ENCODE measurements at places on chromosomes 12 and 14.
A peak's percentile ranks its signal among the peaks of the same experiment; 100 is the strongest.

- peak; percentile 21 for DNase-seq
Observed at GRCh38 chr12:108468196-108468968, 46.7 kb upstream of the FICD start.

- DNase-seq = no peak
Observed at GRCh38 chr12:57165741-57166140, 18.3 kb upstream of the LRP1-AS start.

DNA sequence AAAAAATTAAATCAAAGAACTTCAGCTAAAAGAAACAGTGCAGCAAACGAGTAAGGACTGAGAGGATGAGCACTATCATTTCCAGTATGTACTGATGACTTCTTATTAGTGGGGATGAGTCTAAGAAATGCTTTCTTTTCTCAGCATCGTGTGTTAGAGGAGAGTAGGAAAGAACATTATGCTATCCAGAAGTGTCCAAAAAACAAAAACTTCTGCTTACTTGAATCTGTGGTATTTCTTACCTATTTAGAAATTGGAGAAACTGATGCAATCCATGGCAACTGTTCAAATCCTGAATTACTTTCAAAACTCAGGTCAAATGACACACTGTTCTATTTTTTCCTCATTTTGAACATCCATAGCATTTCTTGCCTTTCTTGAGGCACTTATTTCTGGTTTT, 23.7 kb downstream of the ABCD2 start:
- DNase-seq = no peak

- no peak for DNase-seq
Observed at GRCh38 chr14:45060551-45060950, 23.4 kb upstream of the PRPF39 start.

GRCh38 chr12:118456741-118457140, 80.4 kb downstream of the SUDS3 start:
- DNase-seq = no peak

- DNase-seq = no peak
Observed at GRCh38 chr12:67077617-67078016, 191.5 kb upstream of the CAND1 start.

DNA sequence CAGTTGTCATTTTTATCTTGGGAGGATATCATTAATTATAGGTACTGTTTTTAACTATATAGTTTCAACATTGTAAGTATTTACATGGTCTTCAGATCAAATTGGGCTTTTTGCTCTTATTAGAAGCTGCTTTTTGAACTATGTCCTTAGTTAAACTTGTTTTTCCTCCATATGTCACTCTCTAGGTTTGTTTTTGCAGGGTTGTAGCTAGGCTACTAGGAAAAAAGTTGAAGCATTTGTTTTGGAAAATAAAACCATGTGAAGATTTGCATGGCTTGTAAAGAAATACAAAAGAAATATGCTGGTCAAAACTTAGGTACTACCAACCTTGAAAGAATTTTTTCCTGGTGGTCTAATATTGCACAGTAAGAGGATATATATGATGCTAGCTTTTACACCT, 3.4 kb downstream of the ARID2 start:
- no peak for DNase-seq

DNA sequence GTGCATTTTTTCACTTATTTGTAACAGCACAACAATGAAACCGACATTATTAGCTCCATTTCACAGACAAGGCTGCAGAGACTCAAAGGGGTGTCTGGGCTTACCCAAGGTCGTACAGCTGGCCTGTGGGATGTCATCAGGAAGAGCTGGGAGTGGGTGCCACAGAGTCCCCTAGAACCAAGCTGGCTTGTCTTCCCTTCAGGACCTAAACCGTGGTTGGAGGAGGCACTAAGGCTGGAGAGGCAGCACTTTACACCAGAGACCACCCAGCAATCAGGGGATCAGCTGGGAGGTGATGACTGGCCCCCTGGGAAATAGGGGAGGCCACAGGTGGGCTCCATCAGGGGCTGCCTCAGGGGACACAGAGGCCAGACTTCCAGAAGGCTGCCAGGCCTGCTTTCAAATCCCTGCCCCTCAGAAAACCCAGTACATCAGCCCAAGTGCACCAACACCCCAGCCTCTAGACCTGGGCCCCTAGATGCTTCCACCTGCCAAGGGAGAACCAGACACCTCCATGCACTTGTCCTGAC, 28.3 kb downstream of the DIO3 start:
- DNase-seq = no peak

DNA sequence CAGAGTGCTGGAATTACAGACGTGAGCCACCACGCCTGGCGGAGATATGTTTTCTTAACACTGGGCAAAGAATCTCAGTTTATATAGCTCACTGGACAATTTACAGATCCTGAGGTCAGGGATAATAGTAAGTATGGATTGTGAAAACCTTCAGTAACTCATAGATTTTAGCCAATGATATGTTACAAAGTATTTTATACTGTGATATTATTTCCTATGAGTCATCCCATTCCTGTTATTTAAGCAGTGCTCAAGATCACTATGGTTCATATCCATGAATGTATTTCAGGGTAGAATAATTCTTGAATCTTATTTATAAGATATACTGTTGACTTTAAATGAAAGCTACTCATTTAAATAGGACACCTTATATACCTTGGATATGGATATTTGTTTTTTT, 107.2 kb downstream of the RAD51B start:
- DNase-seq = no peak

DNA sequence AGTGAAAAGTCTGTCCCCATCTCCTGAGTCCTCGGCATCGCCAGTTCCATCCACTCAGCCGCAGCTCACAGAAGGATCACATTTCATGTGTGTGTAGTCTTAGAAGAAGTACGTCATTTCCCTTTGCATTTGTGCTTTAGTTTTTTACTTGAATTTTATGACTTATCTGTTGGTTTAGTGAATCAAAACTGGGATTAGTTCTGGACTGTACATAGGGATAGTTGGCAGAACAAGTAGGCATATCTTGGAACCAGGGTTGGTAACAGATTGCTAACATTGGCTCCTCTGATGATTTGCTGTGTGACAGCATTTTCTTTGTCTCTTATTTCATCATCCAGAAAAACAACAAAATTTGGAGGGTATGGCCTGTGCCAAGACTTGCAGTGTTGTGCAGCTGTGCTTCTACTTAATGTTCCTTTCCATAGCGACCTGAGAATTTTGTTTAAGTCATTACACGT, 69.6 kb upstream of the AEBP2 start:
- DNase-seq = no peak

GRCh38 chr14:58739674-58740073, 101.9 kb downstream of the DACT1 start:
- DNase-seq = no peak

GRCh38 chr12:46574847-46575246, 202.3 kb upstream of the SLC38A2 start:
- no peak for DNase-seq

DNA sequence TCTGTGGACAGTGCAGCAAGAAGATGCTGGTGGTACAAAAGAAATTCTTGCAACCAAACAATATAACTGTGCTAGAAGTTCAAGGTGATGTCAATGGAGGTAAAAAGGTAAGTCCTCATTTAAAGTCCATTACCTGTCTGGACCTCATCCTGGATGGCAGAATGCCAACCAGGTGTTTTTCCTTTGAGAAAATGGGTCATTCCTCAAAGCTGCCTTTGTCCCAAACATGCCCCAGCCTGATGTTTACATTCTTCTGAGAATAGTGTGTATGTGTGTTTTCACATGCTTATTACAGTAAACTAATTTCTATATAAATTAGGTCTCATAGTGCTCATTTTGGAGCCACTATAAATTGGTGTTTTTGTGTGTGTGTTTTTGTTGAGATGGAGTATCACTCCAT, 24.9 kb downstream of the ACTR6 start:
- no peak for DNase-seq

DNA sequence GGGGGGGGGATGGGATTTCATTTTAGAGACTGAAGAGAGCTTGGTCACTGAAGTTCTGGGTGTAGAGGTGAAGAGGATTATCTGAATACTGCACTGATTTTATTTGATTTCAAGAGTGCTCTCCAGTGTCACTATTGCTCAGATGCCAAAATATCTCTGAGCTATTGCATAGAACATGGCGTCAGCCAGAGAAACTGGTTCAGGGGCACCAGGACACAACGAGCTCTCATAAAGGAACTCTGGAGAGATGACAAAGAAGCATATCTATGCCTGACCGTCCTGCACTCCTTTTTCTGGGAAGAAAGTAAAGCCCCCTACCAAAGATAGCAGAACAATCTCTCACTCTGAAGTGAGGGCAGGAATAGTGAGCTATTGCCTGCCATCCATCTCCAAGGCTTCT, 2.0 kb downstream of the SLC7A8 start:
- DNase-seq = no peak

DNA sequence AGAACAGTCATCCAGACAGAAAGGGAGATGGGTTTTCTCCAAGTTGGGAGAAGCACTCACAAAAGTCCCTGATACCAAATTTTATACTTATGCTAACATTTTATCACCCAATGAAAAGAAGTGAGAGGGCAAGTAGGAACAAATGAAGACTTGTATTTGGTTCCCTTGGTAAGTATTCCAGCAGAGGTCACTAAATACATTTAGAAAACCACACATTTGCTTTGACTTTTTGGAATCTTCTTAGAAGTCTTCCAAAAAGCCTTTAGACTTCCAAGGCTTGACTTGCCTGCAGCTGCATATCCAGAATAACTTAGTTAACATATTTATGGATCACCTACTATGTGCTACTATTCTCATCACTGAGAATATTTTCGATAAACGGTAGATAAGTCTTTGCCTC, 3.1 kb upstream of the GYS2 start:
- no peak for DNase-seq

DNA sequence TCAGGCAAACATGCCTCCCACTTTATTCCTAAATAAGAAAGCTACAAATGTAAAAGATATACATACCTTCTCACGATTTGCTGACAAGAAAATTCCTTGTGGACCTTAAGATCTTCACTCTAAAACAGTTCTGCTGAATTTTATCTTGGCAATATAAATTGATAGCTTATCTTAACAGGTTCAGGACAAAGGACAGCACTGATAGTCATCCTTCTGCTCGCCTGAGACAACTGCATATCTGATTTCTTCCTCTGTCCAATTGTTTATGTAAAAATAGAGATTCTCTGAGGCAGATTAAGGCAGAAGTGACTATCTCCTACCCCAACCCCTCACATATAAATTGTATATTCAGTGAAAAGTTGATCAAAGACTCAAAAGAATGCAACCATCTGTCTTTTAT, 44.9 kb downstream of the CAPZA3 start:
- DNase-seq = no peak

GRCh38 chr14:53751650-53752049, 205.0 kb downstream of the BMP4 start:
- DNase-seq = no peak

GRCh38 chr12:87363497-87364084, 665.6 kb downstream of the C12orf50 start:
- no peak for DNase-seq

- DNase-seq = peak; percentile 76
Observed at GRCh38 chr14:50061664-50062437, 54.5 kb downstream of the VCPKMT start.

- no peak for DNase-seq
Observed at GRCh38 chr14:61651355-61651754, 44.0 kb upstream of the HIF1A start.

GRCh38 chr12:31682136-31682962, 22.9 kb downstream of the ETFBKMT start:
- DNase-seq = peak; percentile 81

DNA sequence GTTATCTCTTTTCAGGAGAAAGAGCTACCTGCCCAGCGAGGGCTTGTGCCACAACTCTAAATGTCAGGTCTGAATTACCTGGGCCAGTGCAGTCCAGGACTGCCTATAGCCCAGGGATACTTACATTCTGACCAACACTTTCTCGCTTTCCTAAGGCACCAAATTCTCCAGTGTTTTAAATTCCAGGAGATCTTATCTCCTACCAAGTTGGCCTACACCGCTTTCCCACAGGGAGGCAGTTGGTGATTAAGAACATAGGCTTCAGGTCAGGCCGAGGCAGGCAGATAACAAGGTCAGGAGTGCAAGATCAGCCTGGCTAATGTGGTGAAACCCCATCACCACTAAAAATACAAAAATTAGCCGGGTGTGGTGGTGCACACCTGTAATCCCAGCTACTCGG, 41.1 kb downstream of the RPS29 start:
- DNase-seq = no peak

- no peak for DNase-seq
Observed at GRCh38 chr12:120200364-120200800, 529 bp downstream of the RPLP0 start.

DNA sequence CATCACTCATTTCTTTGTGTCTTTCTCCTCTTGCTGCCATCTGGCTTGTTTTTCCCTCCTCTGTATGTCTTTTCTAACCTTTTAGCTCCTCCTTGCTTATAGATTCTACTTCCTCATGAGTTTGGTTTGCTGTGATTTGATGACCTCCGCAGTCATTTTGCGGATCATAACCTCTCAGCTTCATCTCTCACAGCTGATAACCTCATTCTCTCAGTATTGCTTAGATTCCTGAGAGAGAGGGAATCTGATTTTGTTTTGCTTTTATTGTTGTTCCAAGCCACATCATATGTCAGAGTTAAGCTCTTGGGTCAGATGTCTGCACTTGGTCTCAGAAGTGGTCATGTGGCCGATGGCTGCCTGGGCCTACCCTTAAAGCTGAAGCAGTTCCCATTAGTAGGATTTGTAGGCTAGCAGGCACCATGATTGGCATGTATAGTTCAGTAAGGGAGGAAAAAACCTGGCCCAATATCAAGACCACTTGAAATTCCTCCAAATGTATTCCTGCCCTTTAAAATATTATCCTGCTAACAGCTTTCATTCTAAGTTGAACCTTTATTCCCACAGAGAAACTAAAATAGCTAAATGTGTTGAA, 13.5 kb downstream of the ZNF664 start:
- DNase-seq = no peak

GRCh38 chr12:71725011-71725410, 29.7 kb upstream of the RAB21 start:
- no peak for DNase-seq

DNA sequence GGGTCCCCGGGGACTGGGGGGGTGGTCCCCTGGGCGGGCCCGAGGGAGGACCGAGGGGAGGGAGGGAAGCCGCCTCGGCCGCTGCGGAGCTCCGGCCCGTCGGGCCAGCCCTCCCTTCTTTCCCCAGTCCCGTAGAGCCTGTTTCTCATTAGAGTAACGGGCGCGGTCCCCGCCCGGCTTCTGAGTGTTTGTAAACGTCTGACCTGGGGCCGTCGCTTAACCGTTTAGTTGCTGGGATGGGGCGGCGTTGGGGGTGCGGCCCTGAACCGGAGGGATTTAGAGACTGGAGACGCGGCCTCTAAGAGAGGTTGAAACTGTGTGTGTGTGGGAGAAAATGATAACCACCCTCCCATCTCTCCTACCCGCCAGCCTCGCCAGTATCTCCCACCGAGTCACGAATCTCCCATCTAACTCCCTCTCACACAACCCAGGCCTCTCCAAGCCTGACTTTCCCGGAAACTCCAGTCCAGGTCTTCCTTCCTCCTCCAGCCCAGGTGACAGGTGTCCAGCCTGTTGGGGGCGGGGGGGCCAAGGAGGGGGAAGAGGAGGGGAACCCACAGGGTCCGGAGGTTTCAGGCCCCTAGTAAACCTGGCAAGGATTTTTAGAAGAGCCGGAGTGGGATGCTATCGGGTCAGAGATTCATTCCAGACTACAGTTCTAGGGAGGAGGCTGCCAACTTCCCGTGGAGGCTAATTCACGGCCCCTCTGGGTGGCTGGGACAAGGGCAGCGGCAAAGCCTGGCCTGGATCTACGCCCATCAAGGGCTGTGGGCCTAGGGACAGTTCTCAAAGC, 1.1 kb upstream of the NFATC4 start:
- DNase-seq = peak; percentile 92

GRCh38 chr12:91123236-91123916, 12.1 kb upstream of the LUM start:
- DNase-seq = no peak
